Right ventricle myocardium superior (tissue), 1 donor: ENCODE measurements at places on chromosomes 11 and 22. TPM values are rescaled to one million over a fixed set of nuclear protein-coding genes. Genes with fewer than 3 reads are reported as not detected.

The CCDC86 gene
- total RNA-seq, result 8.4 TPM

DNA sequence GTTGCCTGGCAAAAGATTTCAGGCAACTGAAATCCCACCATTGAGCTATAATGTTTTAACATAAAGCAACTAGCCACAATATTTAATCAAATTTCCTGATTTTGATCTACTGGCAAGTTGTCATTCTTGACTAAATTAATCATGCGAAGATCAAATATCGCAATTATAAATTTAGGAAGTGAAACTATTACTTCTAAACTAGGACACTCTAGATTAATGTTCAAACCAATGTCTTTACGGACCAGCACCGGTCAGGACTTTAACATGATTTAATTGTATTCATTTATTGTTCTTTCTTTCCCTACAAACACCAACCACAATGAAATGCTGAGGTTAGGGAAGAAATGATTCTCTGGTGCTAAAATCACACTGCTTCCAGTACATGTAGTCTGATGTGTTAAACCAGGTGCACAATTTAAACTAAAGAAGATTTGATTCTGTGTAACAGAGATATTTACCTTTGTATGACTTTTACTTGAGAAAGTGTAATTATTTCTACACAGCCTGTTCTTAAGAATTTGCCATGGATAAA is 14.9 kb downstream of the GAS2 start:
- no peak for DNase-seq

DNA sequence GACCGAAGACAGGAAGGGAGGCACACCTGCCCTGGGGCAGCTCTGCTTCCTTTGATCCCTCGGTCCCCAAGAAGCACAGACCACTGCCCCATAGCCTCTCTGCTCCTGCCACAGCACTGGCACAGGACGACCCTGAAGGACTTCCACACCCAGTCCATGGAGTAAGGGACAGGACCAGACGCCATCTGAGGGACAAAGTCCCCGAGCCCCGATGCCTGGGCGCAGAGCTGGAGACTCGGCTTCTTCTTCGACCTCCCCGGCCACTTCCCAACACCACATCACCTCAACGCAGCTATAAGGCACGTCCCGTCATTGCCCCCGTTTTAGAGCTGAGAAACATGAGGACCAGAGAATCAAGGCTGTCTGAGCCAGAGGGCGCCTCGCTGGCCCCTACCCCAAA is 310.5 kb downstream of the BRD1 start:
- no peak for DNase-seq

GRCh38 chr11:62928011-62928410 is 6.8 kb upstream of the CHRM1 start:
- DNase-seq, result no peak

The OR52I2 gene
- total RNA-seq, result not detected

The OR52H1 gene
- not detected for total RNA-seq

The SLN gene
- 24.8 TPM for total RNA-seq

GRCh38 chr22:38465673-38466490 is 2.0 kb upstream of the KDELR3 start:
- DNase-seq, result peak; percentile 17

The LRRC55 gene
- 0.13 TPM for total RNA-seq
